ENCODE measurements at places on chromosomes 13 and 19.

DNA sequence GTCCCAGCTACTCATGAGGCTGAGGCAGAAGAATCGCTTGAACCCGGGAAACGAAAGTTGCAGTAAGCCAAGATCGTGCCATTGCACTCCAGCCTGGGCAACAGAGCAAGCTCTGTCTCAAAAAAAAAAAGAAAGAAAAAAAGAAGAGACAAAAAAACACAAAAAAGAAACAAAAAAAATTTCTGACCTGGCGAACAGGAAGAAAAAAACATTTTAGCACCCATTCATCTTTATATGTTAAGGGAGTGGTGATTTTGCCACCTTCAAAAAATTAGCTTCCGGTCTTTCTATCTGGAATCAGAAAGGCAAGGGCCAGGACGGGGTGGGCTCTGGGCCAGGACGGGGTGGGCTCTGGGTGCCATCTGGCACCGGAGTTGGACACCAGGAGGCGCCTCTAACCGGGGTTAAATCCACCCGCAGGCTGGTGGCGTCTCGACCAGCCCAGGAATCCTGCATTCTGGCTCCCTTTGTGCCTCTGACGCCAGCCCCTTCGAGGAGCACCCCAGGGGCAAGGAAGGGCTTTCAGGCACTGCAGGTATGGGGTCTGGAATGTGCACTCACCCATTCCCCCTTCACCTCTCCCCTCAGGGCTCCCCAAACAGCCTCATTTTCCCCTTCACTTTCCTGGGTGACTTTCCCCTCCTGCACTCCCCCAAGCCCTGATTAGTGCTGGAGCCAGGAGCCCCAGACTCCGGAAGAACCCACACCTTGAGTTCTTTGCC lies 10.4 kb upstream of the ZSWIM4 start:
- DNase-seq, result peak; percentile 62

GRCh38 chr13:28402057-28402381 lies 92.9 kb downstream of the FLT1 start:
- no peak for DNase-seq

GRCh38 chr19:44689290-44690130 lies 9.4 kb upstream of the CEACAM16 start:
- peak; percentile 28 for DNase-seq

GRCh38 chr19:29294343-29294811 lies 81.4 kb upstream of the UQCRFS1 start:
- no peak for DNase-seq

GRCh38 chr13:31896427-31896826 lies 135.1 kb upstream of the FRY start:
- no peak for DNase-seq

DNA sequence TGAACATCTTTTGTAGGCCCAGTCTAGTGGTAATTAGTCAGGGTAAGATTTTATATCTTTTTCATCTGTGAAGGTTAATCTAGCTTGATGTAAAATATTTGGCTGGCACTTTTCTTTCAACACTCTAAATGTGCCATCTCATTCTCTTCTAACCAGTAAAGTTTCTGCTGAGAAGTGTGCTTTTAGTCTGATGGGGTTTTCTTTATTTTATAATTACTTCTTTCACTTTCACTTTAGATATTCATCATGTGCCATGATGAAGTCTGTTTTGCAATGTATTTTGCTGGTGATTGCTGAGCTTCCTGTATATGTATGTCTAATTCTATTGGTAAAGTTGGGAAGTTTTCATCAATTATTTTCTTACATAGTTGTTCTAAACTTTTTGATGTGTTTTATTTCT lies 31.9 kb downstream of the ZNF726 start:
- no peak for DNase-seq

GRCh38 chr19:29645491-29645867 lies 19.8 kb upstream of the PLEKHF1 start:
- no peak for DNase-seq

- no peak for DNase-seq
These were observed 1.4 kb upstream of the ERFL start for GRCh38 chr19:41929536-41930071.

DNA sequence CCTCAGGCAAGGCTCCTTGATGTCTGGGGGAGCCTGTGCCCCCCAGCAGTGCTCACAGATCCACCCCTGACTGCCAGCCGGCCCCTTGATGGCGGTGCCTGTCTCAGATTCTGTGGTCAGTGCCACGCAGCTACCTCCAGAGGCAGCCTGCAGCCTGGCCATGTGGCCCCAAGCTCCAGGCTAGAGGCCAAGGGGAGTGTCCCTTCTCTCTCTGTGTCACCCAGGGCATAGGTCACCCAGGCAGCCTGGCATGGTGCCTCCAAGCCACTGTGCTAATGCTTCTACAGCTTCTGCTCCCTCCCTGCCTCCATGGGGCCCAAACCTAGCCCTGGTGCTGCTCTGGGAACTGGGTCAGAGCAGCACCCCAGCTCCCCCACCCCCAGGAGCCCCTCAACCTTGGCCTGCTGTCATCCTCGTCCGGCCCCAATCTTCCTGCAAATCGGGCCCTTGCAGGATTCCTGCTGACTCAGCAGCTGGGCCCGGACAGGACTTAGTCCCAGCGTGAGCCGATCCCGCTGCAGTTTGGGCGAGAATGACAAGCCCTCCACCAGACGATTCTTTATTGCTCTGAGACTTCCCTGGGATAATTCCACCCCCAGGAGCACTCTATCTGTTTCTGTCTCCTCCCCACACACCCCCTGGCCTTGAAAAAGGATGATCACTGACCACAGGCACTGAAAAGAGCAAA lies 2.8 kb upstream of the ARL11 start:
- DNase-seq, result no peak

- DNase-seq, result peak; percentile 69
These were observed at the start of gene CARD8 for GRCh38 chr19:48255376-48256303. Gene CARD8 (minus strand): TSS chr19:48255912. CDS start chr19:48241020, 14,892 bp downstream.

DNA sequence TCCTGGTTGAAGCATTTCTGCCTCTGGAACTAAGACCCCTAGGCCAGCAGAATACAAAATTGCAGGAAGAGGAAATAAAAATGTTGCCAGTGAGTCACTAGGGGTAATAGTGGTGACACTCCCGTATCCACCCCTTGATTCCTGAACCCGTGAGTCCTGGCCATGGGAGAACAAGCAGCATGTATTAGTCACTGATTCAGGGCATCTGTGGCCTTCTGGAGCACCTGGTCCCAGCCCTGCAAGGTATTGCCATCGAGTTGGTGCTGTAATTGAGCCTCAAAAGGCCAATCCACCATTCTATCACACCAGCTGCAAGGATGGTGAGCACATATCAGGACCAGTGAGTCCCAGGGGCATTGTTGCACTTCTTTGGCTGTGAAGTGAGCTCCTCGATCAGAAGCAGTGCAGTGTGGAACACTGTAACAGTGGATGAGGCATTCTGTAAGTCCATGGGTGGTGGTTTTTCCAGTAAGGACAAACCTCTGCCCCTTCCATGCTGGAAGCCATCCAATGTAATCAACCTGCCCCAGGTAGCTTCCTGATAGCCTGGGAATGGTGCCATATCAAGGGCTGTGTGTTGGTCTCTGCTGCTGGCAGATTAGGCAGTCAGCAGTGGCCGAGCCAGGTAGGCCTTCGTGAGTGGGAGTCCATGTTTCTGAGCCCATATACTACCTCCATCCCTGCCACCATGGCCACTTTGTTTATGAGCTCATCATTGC lies 39.6 kb downstream of the C1QTNF9 start:
- no peak for DNase-seq

GRCh38 chr19:7916955-7917266 lies 2.3 kb downstream of the TGFBR3L start:
- DNase-seq, result no peak

DNA sequence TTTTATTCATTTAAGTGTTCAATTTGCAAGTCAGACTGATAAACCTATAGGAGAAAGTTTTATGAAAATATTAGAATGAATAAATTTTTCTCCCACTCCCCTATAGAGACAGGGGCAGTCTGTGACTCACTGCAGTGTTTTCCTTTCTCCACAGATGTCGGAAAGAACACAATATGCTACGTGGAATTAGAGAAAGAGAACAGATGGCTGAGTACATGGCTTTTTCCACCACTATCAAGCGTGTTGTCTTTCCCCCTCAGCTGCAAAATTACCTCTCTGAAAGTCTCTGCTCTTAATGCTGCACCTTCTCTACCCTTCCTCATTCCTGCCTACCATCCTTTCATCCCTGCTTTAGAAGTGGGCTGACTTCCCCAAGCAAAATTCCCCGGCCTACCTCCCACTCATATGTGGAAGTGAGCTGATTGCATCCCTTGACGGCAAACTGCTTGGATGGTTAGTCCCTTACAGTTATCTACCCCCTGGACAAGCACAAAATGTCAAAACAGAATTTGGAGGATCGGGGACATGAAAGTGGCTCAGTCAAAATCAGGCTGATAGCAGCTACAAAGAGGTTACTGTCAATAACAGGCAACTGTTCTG lies 30.0 kb downstream of the FLT1 start:
- no peak for DNase-seq

- DNase-seq, result no peak
These were observed 36.7 kb downstream of the DACH1 start for GRCh38 chr13:71830323-71830722.

DNA sequence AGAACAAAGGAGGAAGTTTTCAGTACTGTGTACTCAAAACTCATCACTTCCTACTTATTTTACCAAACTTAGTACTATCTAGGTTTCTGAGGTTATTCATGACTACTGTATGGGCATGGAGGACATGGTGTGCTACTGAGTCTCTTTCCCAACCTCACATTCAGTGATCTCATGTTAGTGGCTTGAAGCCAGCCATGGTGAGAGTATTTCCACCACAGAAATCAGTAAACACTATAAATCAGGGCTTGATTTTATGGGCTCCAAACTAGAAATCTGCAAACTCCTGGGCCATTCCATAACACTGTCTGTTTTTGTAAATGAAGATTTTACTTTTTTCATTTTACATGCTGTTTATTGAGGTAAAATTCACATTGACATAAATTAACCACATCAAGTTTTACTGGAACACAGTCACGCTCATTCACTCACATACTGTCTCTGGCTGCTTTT lies 19.7 kb downstream of the MED26 start:
- no peak for DNase-seq

- DNase-seq, result no peak
These were observed 7.1 kb downstream of the AKAP8 start for GRCh38 chr19:15372470-15372869.

- peak; percentile 84 for DNase-seq
These were observed 990 bp upstream of the ZMYM2 start for GRCh38 chr13:19957320-19958154.

GRCh38 chr19:7730286-7731217 lies 1.4 kb downstream of the CLEC4G start:
- DNase-seq, result no peak

- no peak for DNase-seq
These were observed 5.3 kb downstream of the KANK3 start for GRCh38 chr19:8337728-8338127.

All from stimulated activated naive CD4-positive, alpha-beta T cell (primary cell).